ENCODE measurements at places on chromosomes 3 and 15. TPM values are rescaled to one million over a fixed set of nuclear protein-coding genes. Genes with fewer than 3 reads are reported as not detected.

DNA sequence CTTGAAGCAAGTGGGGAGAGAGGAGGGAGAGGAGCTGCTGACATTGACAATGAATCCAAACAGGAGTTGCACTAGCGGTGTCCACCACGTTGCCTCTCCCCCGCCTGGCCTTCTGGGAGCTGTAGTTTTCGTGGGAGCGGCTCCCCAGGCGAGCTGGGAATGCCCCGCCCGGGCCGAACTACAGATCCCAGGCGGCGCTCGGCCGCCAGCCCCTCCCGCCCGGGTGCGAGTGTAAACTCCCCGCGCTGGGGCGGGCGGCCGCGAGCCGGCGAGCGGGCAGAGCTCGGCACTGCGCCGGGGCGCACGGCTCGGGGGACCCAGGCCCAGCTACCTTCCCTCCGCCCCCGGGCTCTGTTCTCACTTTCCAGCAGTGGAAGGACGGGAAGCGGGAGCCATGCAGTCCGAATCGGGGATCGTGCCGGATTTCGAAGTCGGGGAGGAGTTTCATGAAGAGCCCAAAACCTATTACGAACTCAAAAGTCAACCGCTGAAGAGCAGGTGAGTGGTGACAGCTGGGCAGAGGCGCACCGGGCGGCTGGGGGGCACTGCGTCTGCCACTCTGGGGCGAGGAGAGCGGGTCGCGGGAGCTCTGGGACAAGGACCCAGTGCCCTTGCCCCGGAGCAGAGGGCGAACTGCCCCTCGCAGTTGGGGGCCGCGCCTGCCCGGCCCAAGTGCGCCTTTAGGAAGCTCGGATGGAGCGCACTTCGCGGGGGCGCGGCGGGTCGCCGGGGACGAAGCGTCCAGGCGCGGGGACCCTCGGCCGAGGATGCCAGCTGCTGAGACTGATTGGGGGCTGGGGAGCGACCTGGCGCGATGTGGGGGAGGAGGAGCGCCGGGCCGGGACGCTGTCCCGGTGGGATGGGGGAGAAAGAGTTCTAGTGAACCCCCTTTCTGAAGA is at the start of gene MITF:
Gene MITF (plus strand): TSS at position 261 of the 899 bp plus-strand sequence. CDS start 134 bp downstream, at position 395.
- peak; percentile 87 for DNase-seq

GRCh38 chr15:78404125-78404524 is 33.9 kb upstream of the IREB2 start:
- no peak for DNase-seq

The LRRC2 gene
- 0.01 TPM for polyA plus RNA-seq

The CYP1A2 gene
- polyA plus RNA-seq: not detected

DNA sequence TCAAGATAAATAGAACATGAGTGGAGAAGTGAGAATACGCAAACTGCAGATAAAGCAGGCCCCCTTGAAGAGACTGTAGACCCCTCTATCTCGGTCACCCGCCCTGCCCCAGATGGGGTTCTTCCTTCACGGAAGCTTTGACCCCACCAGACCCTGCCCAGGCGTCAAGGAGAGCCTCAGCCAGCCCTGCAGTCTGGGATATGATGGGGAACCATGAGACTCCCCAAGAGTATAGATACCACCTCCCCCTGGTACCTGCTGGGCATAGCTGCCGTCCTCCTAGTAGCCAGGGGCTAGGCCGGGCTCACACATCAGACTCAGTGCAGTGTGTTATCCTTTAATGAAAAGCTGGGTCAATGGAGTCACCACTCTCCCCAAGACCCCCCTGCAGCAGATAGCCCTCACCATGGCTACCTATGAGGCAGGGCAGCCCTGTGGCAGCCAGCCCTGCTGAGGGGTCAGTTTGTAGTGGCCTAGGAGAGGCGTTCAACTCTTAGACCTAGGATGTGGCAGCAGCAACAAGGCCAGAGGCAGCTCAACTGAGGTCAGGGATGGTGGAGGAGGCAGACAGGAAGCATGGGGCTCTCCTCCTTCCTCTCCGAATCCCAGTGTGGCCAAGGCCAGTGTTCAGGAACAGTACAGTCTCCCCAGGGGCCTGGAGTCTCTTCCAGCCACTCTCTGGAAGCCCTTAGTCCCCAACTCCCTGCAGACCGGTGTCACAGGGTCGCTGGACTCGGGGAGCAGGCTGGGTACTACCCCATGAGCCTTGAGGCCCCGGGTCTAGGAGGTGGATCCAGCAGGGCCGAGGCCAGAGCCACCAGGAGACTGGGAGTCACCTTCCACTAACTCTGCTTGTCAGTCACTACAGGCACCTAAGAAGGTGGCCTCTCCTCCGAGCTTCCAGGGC is 26.1 kb downstream of the PLXNB1 start:
- DNase-seq: no peak

DNA sequence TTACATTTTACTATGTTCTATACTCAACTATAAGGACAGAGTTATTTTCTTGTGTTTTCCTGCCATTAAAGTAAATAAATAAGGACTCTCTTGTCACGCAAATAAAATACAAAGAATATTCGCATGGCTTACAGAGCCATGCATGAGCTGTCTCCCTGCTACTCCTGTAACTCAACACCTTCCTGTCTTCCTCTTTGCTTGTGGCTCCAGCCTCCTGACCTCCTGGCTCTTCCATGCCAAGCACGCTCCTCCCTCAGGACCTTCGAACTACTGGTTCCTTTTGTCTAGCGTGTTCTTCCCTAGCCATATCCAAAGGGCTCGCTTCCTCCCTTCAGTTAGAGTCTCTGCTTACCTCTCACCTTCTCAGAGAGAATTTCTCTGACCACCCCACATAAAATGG is 124.3 kb upstream of the TMC3 start:
- DNase-seq: no peak

The ISG20 gene
- polyA plus RNA-seq: 2.1 TPM

GRCh38 chr15:92097474-92098178 is 244.1 kb downstream of the SLCO3A1 start:
- DNase-seq: peak; percentile 53

- peak; percentile 48 for DNase-seq
Measured at GRCh38 chr15:40441565-40442531, 1.1 kb downstream of the BAHD1 start.

DNA sequence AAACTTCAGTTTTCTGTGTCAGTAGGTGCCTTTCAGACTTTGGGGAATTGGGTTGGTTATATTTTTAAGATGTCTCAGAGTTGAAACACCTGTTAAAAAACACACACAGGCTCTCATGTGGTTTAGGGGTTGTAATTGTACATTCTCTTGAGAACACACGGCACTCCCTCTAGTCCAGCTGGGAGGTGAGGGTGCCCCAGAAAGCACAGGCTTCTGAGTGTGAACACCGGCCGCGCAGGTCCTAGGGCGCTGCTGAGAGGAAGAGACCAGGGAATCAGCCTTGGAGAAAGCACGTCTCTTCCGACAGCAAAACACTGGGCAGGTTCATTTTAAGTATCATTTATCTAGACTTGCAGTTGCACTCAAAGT is 68.0 kb upstream of the RPL35A start:
- DNase-seq: no peak

The MBNL1 gene
- polyA plus RNA-seq: 107 TPM

DNA sequence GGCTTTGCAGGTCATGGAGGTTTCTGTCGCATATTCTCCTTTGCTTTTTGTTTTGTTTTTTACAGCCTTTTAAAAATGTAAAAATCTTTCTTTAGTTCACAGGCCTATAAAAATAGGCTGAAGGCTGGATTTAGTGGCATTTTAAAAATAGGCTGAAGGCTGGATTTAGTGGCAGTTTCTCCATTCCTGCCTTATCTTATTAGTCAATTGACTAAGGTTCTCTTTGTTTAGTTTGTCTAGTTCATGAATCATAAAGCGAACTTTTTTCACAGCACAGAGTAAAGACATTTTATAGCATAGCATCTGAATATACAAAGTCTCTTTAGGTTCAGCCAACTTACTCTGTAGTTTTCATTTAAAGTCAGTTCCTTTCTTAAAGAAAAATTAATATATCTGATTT is 31.4 kb downstream of the AP4E1 start:
- no peak for DNase-seq

DNA sequence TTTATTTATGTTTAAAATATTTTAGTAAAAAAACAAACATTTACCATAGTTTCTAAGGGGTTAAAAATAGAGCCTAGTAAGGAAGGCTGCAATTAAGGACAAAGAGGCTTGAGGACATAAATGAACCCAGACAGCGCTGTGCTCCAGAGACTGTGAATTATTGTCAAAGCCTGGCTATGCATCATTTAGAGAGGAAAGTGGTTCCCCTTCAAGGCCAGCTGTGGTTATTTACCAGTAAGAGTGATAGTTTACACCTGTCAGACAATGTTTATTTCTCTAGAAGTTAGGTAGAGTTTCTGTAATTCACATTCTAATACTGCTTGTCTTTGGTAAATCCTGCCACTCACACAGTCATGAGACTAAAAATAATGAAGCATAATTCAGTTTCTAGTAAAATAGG is 32.4 kb upstream of the PIK3R4 start:
- no peak for DNase-seq

DNA sequence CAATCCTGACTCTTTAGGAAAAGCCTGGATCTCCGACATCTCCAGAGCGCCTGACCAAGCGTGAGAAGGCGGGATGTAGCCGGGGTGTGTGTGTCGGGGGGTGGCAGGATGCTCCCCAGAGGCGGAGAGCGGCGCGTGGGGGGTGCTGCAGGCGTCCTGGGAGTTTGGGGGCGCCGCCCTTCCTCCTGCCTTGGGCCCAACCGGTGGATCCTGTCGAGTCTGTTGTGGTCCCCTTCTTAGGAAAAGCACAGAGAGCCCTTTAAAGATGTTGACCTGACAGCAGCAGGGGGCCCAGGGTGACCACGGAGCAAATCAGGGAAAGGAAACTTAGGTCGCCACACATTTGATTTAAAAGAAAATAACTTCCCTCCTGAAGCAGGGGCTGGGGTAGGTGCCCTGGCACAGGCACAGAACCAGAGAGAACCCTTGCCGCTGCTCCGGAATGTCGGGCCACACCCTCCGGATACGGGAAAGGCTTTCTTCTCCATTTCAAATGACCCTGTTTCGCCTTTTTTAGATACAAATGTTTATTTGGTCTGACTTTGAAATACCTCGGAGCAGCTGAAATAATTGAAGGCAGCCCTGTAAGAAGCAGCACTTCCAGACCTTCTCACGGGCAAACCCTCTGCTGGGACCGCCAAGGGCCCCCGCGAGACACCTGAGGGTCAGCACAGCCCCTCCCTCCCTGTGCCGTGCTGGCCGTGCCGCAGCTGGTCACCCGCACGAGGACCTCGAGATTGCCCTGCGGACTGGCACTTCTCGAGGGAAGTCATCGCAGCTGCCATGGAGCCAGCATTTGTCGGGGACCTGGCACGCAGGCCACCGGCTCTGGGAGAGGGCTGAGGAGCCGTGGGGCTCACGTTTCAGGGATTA is 102.9 kb upstream of the KLF13 start:
- DNase-seq: no peak

- DNase-seq: no peak
Measured at GRCh38 chr3:30764891-30765290, 129.6 kb downstream of the GADL1 start.

- DNase-seq: no peak
Measured at GRCh38 chr3:5390221-5390620, 202.7 kb downstream of the EDEM1 start.

DNA sequence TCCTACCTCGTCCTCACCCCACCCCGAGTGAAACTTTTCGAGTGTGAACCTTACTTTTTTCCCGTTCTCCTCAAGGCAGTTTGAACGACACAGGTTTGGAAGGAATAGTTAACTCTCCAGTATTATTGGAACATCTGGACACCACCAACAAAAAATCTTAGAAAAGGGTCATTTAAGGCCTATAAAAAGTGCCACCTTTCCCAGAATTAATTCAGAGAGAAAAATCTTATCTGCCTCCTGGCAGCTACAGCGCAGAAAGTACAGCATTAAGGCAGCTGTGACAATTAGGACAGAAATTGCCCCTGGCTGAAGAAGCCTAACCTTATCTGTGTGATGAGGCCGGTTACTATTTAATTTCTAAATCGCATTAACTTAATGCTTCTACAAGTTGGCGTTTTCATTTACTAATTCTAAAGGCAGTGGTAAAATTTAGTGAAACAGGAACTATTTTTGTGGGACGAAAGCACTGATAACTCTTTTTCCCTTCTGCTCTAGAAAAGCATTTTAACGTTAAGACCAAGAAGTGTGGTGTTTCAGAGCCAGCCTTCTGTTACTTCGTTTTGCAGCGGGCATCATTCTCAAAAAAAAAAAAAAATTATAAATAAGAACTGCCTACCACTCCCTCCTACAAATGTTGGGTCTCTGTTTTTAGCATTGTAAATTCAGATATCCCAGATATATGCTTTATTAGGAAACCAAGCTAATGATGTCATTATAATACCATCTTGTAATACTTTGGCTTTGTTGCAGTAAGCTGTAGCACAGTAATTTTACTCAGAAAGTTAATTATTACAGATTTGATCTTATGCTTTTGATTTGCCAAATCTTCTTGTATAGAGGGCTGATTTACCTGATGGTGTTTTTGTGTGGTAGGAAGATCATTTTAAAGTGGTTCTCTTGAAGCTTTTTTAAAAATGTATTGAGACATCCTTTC is 1.4 kb downstream of the ATP11B start:
- DNase-seq: no peak

GRCh38 chr15:62658498-62658897 is 384.0 kb upstream of the TPM1 start:
- peak; percentile 5 for DNase-seq

DNA sequence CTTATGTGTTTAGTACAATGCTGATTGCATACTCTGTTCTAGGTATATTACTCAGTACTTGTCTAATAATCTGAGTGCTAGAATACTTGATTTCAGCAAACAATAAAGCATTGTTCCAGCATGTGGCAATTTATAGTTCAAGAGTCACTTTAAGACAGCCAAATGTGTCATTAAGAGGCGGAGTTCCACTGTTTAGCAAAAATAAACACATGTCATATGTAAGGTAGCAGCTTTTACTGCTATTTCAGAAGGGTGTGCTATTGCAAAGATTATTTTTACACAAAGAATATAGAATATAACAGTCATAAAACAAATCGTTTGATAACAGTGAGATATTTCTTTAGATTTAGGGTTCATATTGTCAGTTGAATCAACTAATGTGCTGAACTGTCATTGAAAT is 358.7 kb downstream of the TUSC7 start:
- no peak for DNase-seq

DNA sequence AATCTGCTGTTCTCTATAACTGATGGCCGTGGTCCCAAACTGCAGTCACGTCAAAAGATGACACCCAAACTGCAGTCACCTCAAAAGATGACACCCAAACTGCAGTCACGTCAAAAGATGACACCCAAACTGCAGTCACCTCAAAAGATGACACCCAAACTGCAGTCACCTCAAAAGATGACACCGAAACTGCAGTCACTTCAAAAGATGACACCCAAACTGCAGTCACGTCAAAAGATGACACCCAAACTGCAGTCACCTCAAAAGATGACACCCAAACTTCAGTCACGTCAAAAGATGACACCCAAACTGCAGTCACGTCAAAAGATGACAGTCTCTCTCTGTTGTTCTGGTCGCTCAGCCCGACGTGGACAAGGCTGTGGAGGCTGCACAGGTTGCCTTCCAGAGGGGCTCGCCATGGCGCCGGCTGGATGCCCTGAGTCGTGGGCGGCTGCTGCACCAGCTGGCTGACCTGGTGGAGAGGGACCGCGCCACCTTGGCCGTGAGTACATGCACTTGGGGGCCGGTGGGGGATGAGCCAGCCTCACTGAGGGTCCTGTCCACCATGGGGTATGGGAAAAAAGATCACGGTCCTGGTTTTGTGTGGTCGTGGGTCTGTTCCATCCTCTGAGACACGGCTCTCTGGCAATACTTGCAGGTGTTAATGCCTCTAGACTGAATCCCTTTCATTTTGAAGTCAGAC is 7.7 kb downstream of the ALDH1A3 start:
- no peak for DNase-seq

Data from K562 (cell line).